ENCODE measurements at places on chromosomes 2 and 18.

DNA sequence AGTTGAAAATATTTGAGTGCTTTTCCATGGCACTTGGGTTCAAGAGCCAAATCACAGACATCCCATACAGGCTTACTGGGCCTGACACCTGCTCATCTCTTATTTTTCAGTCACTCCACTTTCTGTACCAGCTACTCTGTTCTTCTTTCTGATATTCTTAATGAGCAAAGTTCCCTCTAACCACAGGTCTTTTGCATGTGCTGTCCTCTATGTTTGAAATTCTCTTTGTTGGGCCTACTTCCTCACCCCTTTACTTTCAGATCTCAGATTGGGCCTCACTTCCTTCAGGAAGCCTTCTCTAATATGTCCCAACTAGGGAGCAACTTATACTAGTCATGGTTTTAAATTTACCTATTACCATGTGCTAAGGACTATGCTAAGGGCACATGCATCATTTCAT lies 81.8 kb upstream of the RBMS1 start:
- no peak for DNase-seq

DNA sequence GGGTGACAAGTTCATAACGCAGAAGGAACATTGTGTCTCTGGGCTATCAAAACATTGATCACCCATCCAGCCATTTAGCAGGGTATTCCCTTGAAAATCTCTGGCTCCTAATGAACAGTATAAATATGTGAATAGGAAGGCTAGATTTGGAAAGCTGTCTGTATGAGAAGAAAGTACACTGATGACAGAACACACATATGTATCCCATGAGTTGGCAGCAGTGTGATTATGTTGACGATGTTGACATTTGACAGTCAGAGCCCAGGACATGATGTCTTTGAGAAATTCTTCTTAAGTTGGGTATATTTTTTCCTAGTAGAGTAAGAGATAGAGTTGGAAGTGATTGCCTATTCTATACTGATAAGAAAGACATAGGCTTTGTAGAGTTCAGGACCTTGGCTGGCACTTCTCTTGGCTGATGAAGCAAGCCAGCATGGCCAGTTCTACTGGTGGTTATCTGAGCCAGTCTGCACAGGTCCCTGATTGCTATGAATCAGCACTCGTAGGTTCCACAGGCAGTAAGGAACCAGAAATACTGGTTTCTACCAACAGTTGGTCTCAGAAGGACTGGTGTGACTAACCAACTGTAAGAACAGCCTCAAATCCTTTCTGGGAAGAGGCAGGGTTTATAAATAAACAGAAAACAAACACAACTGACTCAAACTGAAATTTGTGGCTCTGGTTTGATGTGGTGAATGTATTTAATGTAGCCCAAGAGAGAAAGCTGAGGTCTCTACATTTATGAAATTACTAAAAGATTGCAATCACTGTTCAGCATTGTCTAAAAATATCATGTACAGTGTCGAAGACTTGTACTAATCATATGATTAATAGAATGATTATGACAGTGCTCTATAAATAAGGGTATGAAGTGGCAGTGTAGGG lies 43.9 kb upstream of the RAPH1 start:
- DNase-seq = no peak

DNA sequence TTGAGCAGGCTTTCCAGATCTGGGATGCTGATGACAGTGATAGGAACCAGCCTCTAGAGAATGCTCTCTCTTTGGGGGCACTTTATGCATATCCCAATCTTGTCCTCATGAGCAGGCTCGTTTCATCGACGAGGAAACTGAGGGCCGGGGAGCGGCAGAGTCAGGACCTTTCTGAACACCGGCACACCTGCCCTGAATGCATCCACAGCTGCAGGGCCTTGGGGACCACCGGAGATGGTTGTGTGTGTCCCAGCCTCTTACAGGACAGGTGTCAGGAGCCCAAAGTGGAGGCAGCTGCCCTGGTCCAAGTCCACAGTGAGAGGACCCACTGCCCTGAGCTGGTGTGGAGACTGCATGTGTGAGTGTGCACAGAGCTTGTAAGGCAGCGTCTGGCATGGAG lies 47.6 kb upstream of the FAHD2A start:
- DNase-seq = no peak

GRCh38 chr18:62549755-62550154 lies 26.9 kb downstream of the ZCCHC2 start:
- no peak for DNase-seq

DNA sequence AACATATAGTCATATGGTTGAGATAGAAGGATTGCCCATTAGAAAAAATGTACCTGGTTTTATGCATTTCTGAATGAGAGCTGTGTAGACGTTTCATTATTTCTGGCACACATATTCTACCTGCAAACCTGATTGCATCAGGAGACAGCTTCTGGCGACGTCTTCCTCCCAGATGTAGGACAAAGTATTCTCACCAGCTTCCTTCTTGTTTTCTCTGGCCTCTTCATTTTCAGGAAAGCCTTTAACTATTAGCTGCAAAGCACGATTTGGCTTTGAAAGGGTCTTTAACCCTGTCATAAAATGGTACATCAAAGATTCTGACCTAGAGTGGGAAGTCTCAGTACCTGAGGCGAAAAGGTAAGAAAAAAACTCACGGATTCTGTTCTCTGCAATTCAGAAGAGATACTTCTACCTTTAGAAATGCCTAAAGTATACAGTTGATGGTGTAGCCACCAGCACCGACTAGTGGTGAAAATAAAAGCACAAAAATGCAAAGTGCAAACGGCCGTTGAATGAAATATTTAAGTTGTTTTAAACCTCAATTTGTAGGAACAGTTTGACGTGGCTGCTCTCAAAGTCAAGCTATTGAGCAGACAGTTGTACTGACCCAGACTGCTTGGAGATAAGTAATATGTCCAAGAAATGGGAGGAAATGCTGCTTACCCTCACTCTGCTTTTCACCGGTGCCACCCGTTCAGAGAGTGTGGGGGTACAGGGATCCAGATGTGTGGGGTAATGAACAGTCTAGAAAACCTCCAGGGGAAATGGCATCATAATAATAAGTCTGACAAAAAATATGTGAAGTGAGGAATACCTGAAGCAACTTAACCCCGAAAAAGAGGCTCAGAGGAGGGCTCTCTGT lies 20.2 kb downstream of the IL18RAP start:
- DNase-seq = no peak

- DNase-seq = peak; percentile 31
Measured at GRCh38 chr2:10891390-10891789, 20.3 kb upstream of the KCNF1 start.

- no peak for DNase-seq
Measured at GRCh38 chr18:62937065-62937464, 221.7 kb downstream of the PHLPP1 start.

DNA sequence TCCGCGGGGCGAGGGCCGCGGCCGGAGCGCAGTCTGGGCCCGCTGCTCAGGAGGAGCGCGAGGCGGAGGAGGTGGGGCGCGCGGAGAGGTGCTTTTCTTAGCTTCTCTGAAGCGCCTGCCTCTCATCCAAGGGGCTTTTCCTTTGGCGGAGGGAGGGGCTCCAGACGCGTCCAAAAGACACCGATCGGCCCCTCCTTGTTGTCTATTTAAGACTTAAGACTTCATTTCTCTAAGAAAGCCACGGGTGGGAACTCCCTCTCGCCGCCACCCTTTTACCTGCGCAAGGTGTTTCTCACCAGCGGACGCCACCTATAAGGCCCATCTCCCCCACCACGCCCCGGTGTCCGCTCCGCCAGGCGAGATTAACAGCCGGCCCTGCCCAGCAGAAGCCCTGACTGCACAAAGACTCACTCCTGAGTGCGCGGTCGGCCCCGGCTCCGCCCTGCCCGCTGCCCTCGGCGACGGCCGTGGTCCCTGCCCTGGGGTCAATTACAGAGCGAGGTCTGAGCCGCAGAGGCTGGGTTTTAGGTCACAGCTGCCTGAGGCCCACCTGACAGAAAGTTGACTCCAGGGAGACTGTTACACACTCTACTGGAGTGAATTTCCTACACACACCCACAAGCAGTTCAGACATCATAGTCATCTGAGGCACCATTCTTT lies at the start of gene DSC2:
DSC2 (minus strand) TSS at position 397 of the 660 bp plus-strand sequence. CDS start 450 bp downstream, outside the sequence.
- no peak for DNase-seq

GRCh38 chr2:160091381-160091780 lies 29.0 kb upstream of the PLA2R1 start:
- DNase-seq = no peak
